Activated CD8-positive, alpha-beta T cell treated with anti-CD3 and anti-CD28 coated beads, Interleukin-2, amount 10 ng/mL, durations not matched to agents 7 days and 5 days (primary cell): ENCODE measurements at places on chromosomes 3 and 15.

DNA sequence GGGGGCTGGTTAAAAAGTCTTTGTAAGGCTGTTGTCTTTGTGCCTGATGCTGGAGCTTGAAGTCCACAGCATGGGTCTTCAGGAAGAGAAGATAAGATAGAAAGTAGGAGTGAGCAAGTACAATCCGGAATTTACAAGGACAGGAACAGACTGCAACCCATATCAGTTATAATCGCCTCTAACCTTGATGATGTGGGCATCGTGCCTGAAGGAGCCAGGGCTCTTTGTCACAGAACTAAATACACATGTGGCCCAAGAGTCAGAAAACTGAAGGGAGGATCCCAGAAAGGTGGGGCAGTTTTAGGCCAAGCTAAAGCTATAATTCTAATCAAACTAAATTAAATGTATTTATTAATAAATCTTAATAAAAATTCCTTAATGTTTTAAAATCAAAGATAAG lies 132.2 kb downstream of the TMCO5A start:
- DNase-seq, result no peak

DNA sequence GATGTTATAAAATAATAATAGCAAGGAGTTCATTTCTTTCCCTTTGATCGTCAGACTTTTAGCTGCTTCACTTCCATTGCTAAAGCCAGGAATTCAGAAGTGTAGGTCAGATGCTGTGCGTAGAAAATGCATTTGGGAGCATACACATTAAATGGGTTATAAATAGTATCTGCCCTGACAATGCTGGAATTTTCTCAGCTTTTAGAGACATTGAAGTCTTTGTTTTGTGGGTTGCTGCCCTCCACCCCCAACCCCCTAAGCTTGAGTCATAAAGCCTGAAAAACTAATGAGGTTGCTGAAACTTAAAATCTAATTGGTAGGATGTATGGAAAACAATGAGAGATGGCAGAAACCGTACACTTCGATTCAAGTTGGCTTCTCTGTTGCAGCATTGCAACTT lies 81.9 kb downstream of the MITF start:
- DNase-seq, result no peak

- DNase-seq, result no peak
Measured at GRCh38 chr3:4751029-4751501, 228.2 kb upstream of the BHLHE40 start.

DNA sequence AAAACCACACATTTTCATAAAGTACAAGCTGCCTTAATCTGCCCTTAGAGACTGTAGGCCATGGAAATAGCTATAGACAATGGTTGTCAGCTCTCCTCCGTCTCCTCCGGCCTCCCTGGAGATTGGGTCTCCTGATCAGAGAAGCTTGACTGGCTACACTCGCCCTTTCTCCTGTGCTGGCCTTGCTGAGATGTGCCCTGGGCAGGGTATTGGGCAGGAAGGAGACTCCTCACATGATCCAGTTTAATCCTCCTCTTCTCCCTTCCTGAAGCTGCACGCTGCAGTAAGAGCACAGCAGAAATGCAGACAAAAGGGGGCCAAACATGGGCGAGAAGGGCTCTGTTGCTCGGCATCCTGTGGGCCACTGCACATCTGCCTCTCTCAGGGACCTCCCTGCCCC lies at the start of gene SLC24A5:
SLC24A5 (plus strand) TSS at position 246 of the 400 bp plus-strand sequence; CDS start at position 301, 55 bp downstream.
- DNase-seq, result no peak
